ENCODE measurements at places on chromosomes 7 and 10.

- no peak for DNase-seq
Measured at GRCh38 chr7:10780400-10780747, 193.3 kb upstream of the PHF14 start.

GRCh38 chr10:31242902-31243301, 76.1 kb upstream of the ZEB1 start:
- peak; percentile 27 for DNase-seq

DNA sequence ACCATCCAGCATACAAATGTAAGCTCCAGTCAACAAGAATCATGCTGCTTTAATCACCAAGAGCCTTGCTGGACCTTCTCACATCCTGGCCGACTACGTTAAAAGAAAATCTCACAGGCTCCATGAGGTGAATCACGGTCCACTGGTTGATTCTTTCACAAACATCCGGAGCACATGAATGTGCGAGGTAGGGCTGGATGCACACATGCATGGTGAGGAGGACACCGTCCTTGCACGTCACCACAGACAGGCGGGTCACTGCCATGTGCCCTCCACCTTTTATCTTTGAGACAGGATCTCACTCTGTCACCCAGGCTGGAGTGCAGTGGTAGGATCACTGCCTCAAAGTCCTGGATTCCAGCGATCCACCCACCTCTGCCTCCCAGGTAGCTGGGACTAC, 265.1 kb downstream of the PARD3 start:
- no peak for DNase-seq

GRCh38 chr10:74743401-74743800, 83.0 kb upstream of the KAT6B start:
- DNase-seq = no peak

- DNase-seq = no peak
Measured at GRCh38 chr7:121313793-121314676, 14.8 kb upstream of the WNT16 start.

DNA sequence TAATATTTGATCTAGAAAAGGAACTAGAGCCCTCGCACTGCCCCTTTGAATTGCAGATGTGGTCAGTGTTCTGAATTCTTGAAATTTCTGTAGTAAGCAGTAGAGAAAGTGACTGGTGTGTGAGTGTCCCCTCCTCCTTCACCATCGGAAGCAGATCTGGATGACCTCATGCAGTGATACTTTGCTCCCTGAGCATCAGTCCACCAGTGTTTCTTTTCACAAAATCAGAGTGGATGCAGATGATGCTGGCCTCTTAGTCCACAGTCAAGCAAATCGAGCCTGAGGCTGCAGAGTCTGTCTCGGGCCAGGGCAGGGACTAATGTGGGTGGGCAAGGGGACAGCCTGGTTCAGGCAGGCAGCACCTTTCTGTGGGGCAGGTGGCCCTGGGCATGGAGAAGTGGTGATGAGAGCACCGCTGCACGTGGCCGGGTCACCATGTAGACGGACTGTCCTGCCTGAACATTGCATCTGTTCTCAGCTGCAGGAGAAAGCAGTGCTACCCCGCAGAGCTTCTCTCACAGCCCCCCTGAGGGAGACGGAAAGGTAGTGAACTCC, 5.4 kb downstream of the INSIG1 start:
- no peak for DNase-seq

- DNase-seq = no peak
Measured at GRCh38 chr7:78493401-78493800, 694.8 kb downstream of the PHTF2 start.

GRCh38 chr10:72175149-72175548, 40.7 kb upstream of the ANAPC16 start:
- DNase-seq = no peak

GRCh38 chr7:127390186-127390816, 2.2 kb downstream of the ZNF800 start:
- DNase-seq = no peak

- DNase-seq = no peak
Measured at GRCh38 chr7:26385240-26385639, 93.6 kb downstream of the SNX10 start.

GRCh38 chr10:127925471-127926207, 18.7 kb downstream of the PTPRE start:
- DNase-seq = no peak

Data from right cardiac atrium (tissue), 5 donors.